ENCODE measurements at places on chromosomes 1 and 21.

DNA sequence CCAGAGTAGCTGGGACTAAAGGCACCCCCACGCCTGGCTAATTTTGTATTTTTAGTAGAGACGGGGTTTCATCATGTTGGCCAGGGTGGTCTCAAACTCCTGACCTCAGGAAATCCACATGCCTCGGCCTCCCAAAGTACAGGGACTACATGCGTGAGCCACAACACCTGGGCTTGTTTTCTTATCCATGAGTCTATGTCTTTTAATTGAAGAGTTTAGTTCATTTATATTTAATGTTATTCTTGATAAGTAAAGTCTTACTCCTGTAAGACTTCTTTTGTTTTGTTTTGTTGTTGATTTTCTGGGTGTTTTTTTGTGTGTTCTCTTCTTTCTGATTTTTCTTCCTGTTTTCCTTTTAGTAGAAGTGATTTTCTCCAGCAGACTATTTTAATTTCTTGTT lies 621.0 kb downstream of the LTN1 start:
- DNase-seq: no peak

- no peak for DNase-seq
Observed at GRCh38 chr1:19101244-19101643, 108.8 kb downstream of the UBR4 start.

DNA sequence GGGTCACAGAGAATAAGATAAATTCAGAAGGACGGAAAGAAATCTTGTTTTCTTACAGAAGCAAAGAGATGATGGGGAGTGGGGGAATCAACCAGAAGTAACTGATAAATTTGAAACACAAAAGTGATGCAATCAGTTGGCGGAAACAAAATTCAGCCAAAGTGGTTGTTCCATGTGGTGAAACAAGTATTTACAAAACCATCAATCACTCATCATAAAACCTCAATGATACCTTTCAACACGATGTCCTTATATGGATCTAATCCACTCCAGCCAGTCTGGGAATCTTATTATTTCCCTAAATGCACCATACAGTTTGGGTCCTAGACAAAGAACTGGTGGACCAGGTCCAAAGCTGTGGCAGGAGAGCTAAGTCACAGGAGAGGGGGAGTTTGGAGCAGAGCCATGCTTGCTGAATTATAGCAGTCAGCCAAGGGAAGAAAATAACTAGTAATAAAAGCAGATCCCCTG lies 303.8 kb upstream of the LRRC7 start:
- DNase-seq: no peak

DNA sequence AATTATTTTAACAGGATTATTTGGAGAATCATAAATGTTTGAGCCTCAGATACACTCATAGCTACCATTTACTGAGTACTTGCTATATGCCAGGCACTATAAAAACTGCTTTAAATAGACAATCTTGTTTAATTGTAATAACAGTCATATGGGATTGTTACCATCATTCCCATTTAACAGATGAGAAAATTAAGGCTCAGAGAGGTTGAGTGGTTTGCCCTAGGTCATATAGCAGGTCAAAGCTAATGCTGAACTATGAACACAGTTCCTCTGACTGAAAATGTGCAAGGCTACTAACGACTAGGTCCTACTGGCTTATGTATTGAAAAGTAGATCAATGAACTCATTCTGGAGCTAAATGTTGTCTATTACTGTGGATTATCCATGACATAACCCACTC lies 63.4 kb downstream of the DDR2 start:
- no peak for DNase-seq

- DNase-seq: no peak
Observed at GRCh38 chr21:38325731-38326420, 69.1 kb downstream of the KCNJ15 start.

- no peak for DNase-seq
Observed at GRCh38 chr1:32082022-32082421, 9.3 kb downstream of the TMEM39B start.

DNA sequence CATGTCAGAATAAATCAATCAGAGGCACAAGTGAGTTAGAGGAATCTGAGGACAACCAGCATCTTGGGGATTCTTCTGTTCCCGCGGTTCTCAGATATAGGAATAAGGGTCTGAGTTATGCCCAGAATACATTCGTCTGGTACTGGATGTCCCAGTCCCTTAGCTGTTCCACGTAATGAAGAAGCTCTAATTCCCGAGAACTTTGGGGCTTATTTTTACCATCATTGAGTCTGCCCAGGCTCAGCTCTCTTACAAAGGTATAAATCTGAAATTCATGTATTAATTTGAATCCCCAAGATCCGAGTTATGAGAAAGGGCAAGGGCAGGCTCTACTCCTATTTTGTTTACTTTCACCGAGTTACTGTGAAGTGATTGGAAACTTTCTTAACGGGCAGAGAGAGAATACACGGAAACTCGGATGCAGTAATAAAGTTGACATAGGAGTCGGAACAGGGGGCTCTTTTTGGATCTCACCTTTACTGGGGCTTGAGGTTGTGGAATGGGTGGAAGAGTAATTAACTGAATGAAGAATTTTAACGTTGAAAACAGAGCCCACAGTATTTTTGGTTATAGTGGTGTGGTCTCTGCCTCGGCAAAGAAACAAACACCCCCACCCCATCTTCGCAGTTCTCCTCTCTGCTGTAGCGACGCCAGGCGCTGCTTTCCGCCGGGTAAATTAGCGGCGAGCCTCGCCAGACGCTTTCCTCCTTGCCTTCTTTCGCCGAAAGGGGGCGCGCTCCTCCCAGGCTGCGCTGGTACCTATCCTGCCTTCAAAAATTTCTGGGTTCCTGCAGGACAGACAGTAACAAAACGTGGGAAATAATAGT lies 7.1 kb downstream of the PRRX1 start:
- DNase-seq: no peak

DNA sequence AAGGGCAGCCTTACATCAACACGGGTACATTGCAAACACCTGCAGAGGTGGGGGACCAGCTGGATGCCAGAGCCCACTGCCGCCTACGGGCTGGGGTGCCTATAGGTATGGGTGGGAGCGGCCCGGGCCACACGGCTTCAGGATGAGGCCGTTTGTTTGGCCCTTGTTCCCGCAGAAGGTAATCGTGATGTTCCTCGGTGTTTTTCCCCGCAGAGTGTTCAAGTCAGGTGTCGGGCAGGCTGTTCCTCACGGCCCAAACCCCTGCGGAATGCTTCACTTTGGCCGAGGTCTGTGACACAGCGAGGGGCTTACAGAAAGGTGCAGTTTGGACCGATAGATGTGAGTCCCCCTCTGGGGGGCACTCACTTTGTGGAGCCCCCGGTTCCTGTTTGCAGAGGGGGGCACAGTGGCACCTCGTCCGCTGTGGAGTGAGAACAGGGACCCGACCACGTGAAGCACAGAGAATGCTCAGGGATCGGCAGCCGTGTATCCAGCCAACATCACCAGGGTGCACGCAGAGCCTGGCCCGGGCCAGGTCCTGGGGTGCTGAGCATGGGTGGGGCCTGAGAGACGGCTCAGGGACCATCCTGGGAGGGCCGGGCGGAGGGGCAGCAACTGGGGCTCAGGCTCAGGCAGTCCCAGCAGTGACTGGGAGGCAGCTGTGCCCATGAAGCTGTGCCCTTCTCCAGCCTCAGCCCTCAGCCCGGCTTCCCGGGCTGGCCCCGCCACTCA lies 453 bp upstream of the TTLL10 start:
- no peak for DNase-seq

- DNase-seq: no peak
Observed at GRCh38 chr21:25029580-25029979, 577.7 kb downstream of the MRPL39 start.

- no peak for DNase-seq
Observed at GRCh38 chr1:11761988-11762406, at the start of gene C1orf167. Gene C1orf167, plus strand, starts transcription at chr1:11762193. Its CDS starts 2,208 bp downstream, at chr1:11764401.

DNA sequence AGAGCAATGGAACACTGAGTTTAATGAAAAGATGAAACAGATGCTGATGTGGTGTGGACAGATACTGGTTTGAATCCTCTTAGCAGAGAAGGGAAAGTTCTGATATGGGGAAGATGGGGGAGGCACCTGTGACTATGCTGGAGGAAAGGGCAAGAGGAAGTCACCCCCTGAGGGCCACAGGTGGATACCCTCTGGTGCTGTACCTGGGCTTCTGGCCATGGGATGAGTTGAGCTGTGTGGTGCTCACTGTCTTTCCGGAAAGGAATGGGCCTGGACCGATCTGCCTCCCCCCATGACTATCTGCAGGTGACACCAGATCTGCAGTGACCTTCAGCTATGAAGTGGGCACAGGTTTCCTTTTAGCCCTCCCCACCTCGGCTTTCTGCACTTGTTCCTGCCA lies 52.4 kb downstream of the IER5 start:
- DNase-seq: no peak

GRCh38 chr21:16841975-16842695 lies 670.7 kb upstream of the CXADR start:
- DNase-seq: no peak

- no peak for DNase-seq
Observed at GRCh38 chr21:38075833-38076587, 159.8 kb upstream of the KCNJ6 start.

- no peak for DNase-seq
Observed at GRCh38 chr1:183777328-183777727, 27.6 kb upstream of the RGL1 start.

GRCh38 chr1:10692401-10693021 lies 103.9 kb downstream of the CASZ1 start:
- DNase-seq: peak; percentile 69

DNA sequence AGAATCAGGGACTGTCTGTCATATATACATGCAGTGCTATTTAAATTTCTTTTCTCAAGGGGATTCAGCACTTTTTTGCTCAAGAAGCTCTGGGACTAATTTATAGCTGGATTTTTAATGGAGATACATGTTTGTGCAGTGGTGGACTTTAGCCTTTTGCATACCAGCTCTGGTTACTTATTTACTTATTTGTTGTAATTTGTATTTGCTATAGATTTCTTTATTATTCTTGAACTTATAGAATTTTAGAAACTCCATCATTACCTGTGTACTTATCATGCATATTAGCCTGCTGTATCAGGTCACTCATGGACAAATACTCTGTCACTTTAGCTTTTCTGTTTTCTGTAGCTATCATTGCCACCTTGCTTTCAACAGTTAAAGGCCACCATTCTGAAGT lies 1296.9 kb upstream of the TMPRSS15 start:
- DNase-seq: no peak

DNA sequence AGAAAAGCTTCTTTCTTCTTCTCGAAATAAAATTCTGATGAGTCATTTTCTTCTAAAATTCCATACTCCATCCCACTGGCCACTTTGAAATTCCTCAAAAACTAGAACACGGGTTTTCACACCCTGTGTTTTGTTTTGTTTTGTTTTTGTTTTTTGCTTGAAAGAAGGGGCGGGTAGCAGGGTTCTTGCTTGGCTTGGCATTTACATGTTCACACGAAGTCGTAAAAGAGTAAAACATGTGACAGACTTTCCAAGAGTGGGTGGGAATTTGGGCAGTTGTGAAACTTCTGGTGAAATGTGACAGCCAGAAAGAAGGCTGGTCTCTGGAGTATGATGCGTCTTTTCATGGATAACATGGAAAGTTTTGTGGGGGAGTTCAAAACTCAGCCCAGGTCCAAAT lies 47.1 kb upstream of the FMN2 start:
- DNase-seq: no peak

DNA sequence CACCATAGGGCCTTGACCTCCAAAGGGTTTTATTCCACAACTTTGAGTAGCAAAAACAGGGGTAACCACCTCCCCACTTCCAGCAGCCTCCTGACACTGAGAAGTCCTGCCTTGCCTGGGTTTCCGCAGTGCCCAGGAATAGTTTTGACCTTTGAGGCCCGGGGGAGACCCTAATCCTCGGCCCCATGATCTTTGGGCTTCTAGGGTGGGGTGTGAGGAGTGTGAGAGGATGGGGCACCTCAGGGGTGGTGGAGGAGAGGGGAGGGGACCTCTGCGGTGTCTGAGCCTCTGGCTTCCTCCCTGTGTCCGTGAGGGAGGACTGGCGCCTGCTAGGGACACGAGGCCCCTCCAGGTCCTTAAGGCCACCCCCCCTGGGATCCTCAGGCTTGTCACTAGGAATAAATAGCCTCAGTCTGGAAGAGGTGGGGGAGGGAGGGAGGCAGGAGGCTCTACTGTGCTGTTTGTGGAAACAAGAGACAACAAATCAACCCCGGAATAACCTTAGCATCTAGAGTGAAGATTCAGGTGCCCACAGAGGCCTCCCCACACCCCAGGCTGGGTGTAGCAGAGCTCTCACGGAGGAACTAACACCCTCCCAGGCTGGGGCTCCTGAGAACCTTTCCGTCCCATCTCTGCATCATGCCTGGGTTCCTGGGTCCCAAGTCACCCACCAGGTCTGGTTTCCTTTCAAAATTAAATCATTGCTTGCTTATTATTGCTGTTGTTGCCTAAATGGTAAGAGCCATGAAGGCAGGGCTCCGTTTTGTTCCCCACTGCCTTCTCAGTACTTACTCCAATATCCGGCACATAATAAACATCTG lies 904 bp upstream of the FHL3 start:
- no peak for DNase-seq

GRCh38 chr1:26158271-26158907 lies 490 bp upstream of the FAM110D start:
- no peak for DNase-seq

DNA sequence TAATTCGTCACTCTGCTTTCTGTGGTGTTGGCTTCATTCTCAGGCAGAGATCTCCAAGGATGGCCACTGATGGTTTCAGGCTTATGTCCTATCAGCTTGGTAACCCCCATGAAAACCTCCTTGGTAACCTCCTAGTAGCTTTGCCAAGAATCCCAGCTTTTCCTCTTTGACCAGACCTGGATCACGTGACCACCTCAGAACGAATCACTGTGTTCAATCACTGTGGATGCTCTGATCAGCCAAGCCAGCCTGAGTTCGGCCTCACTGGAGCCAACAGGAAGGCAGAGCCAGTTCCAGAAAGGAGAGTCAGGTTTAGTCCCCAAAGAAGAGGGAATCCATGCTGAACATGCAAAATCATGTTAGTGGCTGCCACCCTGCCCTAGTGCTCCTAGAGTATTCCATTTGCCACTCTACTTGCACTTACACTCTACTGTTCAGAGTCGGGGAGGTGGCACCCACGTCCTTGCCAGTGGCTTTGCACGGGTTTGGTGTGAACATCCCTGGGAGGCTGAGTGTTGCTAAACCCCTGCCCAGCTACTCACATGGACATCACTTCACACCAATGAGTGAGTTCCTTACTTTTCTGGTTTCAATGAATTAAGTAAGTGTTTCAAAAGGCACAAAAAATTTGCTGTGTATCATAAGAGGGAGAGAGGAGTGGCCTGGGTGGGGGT lies 33.5 kb upstream of the SSBP3 start:
- DNase-seq: no peak

- DNase-seq: no peak
Observed at GRCh38 chr1:145736191-145736590, 16.9 kb downstream of the CD160 start.

DNA sequence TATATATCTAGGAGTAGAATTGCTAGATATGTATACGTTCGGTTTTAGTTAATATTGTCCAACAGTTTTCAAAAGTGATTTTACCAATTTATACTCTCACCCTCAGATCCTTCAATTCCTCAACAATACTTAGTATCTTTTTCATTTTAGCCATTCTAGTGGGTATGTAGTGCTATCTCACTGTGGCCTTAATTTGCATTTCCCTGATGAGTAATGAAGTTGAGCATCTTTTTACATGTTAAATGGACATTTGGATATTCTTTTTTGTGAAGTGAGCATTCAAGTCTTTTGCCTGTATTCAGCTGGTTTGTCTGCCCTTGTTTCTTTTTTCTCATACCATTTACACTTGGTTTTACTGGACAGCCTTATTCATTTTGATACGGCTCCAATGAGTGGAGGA lies 172.2 kb downstream of the RASAL2 start:
- DNase-seq: no peak

GRCh38 chr1:157505481-157506272 lies 46.6 kb downstream of the FCRL5 start:
- peak; percentile 77 for DNase-seq

Measured in T47D (cell line).